Stimulated activated CD4-positive, alpha-beta T cell treated with anti-CD3 and anti-CD28 coated beads, Interleukin-12 subunit alpha, Interleukin-12 subunit beta, amount 100 ng/mL, for 24 hours (primary cell): ENCODE measurements at places on chromosomes 11 and 22.

DNA sequence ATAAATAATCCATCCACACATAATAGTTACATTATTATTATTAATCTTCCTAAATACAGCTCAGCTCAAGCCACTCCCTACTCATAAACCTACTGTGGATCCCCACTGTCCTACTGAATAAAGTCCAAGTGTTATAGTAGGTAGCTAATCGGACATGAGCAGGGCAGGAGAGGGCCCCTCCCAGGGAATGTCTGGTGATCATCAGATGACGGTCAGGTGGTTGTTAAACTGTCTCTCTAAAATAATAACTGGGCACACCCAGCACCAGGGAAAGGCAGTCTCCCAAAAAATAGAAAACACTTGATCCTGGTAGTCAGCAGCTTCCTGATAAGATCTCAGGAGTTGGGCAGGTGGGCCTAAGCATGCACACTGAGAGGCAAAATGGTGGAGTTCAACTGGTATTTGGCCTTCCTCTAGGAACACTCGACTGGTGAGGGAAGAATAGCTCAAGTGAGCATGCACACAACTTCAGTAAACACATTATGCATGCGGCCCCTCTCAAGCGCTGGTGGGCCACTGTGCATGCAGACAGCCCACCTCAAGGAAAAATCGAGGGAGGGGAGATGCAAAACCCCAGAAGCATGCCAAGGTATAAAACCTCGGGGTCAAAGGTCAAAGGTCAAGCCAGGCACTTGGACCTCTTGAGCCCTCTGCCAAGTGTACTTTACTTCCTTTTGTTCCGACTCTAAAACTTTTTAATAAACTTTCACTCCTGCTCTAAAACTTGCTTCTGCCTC lies 65.0 kb downstream of the LRRC32 start:
- DNase-seq = no peak

- no peak for DNase-seq
Measured at GRCh38 chr11:121696177-121696871, 243.6 kb upstream of the SORL1-AS1 start.

DNA sequence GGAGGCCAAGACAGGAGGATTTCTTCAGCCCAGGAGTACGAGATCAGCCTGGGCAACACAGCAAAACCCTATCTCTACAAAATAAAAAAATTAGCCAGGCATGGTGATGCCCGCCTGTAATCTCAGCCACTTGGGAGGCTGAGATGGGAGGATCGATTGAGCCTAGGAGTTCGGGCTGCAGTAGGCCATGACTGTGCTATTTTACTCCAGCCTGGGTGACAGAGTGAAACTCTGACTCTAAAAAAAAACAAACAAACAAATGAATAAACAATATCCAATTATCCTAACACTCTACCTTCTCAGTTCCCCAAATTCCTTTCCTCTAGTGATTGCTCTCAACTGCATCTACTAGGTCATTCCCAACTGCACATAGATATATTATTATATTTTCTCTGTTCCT lies 5.4 kb downstream of the NUP160 start:
- no peak for DNase-seq

DNA sequence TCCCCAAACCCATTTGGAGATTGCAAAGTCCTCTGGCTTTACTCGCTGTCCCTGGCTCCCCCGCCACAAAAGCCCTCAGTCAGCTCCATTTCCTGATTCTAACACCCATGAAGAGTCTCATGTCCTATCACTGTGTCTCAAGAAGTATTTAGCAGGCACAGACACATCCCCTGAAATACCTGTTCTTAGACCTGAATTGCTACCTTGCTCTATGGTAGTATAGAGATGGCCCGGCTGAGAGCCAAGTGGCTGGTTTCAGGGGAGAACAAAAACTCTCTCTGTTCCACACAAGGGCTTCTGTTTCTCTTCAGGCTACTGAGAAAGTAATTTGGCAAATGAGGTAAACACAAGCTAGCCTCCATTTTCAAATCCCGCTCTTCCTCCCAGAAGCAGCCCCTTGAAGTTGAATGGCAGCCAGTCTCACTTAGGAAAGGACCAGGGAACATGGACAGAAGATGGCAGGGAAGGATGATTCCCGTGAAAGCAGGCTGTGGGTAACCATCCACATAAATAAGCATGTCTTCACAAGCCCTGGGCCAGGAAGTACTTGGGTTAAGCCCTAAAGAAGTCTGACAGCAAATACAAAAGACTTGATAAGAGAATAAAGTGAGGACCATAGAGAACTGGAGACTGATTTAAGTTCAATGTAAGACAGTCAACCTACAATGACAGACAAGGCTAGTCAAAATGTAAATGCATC lies 137.8 kb downstream of the C11orf58 start:
- DNase-seq = no peak

DNA sequence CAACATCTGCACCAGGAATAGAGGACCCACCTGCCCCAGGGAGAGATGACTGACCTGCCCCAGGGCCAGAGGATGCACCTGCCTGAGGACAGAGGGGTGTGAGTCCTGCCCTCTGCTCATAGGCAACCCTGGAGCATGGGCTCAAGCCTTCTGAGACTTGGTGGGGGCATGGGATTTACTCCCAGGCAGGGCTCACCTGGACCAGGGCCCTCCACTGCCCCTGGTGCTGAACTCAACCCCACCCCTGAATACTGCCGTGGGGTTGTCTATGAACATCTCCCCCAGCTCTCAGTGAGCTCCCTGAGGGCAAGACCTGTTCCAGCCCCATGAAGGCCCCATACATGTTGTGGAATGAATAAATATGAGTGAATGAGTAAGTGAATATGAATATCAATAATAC lies 33.8 kb upstream of the MUC5AC start:
- no peak for DNase-seq

GRCh38 chr11:119691701-119692539 lies 37.1 kb downstream of the NECTIN1 start:
- no peak for DNase-seq

DNA sequence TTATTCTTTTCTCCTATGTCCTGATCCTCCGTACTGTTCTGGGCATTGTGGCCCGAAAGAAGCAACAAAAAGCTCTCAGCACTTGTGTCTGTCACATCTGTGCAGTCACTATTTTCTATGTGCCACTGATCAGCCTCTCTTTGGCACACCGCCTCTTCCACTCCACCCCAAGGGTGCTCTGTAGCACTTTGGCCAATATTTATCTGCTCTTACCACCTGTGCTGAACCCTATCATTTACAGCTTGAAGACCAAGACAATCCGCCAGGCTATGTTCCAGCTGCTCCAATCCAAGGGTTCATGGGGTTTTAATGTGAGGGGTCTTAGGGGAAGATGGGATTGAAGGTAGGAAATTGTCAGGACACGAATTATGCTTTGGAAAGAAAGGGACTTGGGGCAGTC lies 843 bp downstream of the OR51T1 start:
- no peak for DNase-seq

DNA sequence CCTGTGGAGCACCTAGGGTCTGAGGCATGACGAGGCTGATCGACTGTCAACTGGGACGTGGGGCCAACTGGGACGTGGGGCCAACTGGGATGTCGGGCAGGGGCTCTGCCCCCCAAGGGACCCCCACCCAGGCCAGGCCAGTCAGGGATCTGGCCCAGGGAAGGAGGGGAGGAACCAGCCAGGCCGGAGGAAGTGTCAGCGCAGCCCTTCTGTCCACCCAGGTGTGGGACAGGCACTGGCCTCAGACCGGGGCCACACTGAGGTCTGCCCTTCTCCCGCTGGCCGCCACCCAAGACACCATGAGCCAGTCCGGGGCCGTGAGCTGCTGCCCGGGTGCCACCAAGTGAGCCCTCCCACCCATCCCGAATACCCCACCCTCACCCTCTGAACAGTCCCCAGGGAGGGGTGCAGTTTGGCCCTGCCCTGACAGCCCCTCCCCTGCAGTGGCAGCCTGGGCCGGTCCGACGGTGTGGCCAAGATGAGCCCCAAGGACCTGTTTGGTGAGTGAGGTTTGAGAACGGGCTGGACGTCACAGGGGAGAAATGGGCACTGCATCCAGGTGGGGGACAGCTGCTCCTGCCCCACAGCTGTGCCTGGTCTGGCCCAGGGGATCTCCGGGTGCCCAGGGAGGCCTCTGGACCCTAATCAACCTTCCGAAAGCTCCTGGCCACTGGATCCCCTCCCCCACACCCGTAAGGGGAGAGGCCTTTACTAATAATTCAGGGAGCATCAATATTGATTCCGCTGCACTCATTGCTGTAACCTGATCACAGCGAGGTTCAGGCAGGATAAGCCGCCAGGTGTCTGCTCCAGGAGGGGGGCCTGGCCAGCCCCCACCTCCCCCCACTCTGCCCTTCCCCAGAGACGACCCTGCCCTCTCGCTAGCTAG lies 3.3 kb downstream of the EPS8L2 start:
- no peak for DNase-seq

DNA sequence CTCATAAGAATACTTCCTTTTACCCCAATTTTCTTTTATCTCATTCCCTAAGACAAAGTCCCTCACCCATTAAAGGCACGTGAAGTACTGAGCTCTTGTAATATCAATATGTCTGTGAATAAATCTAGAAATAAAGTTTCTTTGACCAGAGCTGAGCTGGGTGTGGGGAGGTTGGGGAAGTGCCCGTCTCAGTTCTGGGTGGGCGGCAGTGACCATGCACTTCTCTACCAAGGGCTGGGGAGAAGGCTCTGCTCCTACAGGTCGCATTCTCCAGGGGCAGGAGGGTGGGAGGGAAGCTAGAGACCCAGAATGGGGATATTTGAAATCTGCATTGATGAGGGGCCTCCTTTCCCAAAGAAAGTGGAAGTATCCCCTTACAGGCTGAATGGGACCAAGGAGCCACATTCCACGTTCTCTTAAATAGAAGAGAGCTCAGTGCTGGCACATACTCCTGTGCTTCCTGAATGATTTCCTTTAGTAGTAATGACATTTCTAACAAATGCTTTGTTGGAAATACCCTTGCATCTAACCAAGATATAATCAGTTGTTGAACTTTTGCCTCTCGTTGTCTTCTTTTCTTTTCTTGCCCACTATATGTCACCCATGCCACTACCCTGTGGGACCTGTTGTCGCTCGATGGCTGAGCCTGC lies 16.1 kb downstream of the RBX1 start:
- DNase-seq = no peak

- no peak for DNase-seq
Measured at GRCh38 chr22:31098632-31099110, 8.7 kb downstream of the SELENOM start.

DNA sequence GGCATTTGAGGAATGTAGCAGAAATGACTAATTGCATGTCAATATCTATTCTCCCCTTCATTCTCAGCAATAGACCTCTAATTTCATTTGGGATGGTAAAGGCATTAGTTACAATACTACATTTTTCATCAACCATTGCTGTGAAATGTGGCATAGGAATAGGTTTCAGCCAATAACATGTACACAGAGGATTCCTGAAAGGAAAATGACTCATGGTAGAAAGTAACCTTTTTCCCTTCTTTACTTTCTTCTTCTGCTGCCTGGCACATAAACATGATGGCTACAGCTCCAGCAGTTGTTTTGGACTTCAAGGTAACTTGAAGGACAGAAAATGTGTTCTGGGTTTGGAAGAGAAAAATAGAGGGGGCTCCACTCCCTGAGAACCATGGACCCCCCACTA lies 231.8 kb upstream of the CTSC start:
- DNase-seq = no peak

GRCh38 chr11:6850526-6850925 lies 5.0 kb downstream of the OR10A5 start:
- DNase-seq = no peak

- DNase-seq = no peak
Measured at GRCh38 chr11:114877976-114878375, 199.6 kb downstream of the NXPE2 start.

GRCh38 chr11:4041731-4042391 lies 52.7 kb upstream of the RRM1 start:
- DNase-seq = no peak

DNA sequence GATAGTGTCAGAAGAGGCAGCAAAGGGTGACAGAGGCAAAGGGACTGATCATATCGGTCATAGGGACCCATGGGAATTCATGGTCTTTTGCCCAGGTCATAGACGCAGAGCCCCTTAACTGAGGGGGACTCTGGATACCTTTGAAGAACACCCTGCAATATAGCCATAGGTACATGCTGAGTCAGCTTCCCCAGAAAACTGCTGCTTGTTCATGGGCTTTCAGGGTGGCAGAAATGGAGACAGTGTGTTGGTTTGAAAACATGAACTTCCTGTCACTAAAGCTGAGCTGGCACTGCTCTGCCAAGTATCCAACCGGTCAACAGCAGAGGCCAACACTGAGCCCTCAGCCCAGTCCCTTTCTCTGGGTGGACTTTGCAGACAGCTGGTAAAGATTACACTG lies 114.2 kb downstream of the EFCAB6 start:
- DNase-seq = no peak

DNA sequence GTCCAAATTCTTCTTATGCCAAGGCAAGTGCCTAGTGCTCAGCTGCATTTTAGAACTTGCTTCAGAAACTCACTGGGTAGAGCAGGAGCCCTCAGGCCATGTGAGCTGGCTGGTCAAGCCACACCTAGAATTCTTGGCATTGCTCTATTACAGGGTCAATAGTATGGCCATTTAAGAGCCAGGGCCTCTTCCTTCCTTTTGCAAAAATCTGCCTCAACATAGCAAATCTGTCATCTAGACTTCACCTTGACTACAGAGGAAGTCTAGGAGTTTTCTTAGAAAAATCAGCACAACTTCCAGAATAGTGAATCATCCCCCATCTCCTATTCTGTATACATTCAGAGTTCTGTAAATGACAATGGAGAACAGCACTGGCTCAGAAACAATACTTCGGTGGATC lies 112.0 kb upstream of the TTC12 start:
- no peak for DNase-seq

- no peak for DNase-seq
Measured at GRCh38 chr22:25232301-25232700, 12.9 kb downstream of the CRYBB2 start.

- DNase-seq = no peak
Measured at GRCh38 chr22:21939461-21939913, 13.2 kb downstream of the PPM1F start.

DNA sequence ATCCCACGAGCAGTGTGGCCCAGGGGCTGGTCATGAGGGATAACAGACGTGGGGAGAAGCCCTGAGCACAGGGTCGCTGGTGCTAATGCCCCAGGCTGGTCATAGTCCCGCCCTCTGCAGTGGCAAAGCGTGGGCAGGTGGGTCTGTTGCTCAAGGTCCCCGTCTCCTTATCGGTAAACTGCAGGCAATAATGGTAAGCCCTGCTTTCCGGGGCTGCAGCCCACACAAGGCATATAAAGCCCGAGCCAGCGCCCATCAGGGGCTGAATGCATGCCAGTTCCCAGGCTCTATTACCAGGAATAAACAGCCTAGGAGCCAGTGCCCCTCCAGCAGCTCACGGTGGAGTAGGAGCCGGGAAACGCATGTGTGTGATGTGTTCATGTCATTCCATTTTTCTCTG lies 261.0 kb downstream of the BRD1 start:
- no peak for DNase-seq

- no peak for DNase-seq
Measured at GRCh38 chr11:2775626-2776350, 76.0 kb upstream of the KCNQ1OT1 start.

- DNase-seq = no peak
Measured at GRCh38 chr11:57761301-57762234, at the start of gene CTNND1. CTNND1 (plus strand) TSS chr11:57761802; CDS start chr11:57791479, 29,677 bp downstream.

- peak; percentile 63 for DNase-seq
Measured at GRCh38 chr11:46392421-46393230, 1.1 kb upstream of the CHRM4 start.
